ENCODE measurements at places on chromosomes 7 and 10.

DNA sequence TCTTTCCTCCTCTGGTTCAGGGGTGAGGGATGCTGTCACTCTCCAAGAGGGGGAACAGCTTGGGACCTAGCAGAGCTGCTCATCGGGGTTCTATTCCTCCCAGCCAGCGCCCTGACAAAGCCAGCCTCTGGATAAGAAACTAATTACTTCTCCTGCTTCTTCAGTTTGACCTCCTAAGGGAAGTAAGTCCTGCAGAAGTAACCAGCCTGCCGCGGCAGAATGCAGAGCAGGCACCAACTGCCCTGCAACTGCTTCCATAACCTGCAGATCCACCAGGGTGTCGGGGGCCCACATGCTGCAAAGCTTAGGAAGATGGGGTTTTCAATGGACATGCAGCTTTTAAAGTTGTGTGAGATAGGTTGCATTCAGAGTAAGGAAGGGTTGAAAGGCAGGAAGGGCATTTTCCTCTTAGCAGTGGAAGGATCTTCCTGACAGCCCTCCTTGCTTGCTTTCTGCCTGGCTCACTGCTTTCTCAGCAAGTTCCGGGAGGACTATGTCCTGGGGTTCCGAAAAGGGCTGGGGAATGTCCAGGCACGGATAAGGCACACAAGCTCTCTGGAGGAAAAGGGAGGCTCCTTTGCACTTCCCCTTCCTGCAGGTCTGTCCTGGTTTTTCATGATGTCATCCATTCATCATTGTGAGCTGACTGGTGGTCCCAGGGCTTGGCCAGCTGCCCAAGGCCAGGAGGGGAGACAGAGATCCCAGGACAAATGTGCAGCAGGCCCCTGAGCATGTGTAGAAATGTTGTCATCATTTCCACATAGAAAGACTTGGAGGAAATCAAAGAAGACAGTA lies 24.3 kb upstream of the CALU start:
- DNase-seq, result no peak

DNA sequence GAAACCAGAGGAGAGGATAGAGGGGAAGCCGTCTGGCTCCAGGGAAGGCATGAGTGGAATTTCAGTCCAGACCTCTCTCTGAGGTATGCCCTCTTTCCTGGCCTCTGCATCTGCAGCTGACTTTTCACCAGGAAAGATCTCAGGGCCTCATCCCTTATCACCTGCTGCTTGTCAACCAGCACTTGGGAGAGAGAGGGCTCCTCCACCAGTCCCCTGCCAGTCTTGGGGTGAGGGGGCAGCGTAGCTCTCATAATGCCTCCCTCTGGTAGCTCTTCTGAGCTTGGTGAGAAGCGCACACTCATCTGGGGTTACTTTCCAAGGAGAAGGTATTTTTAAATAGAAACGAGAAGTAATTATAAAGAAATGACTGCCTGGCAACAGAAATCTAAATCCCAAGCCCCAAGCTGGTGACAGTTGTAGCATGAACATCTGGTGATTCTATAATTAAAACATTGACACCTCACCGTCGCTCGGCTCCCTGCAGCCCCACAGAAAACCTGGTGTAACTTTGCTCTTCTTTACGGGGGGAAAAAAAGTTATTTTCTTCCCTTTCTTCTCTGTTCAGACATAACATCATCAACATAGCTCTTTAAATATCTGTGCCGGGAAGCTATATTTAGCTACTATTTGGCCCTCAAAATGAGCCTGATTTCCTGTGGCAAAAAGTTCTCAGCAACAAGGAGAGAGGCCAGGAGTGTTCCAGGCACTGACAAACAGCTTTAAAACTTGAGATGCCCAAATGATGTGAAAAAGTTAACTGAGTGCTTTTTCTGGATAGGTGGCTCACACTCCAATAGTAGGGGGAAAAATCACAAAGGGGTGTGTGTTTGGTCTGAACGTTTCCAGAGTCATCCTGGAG lies 26.9 kb downstream of the HIP1 start:
- no peak for DNase-seq

- no peak for DNase-seq
Measured at GRCh38 chr7:101690061-101690460, 61.0 kb upstream of the MYL10 start.

GRCh38 chr7:51968461-51968860 lies 651.9 kb upstream of the COBL start:
- no peak for DNase-seq

DNA sequence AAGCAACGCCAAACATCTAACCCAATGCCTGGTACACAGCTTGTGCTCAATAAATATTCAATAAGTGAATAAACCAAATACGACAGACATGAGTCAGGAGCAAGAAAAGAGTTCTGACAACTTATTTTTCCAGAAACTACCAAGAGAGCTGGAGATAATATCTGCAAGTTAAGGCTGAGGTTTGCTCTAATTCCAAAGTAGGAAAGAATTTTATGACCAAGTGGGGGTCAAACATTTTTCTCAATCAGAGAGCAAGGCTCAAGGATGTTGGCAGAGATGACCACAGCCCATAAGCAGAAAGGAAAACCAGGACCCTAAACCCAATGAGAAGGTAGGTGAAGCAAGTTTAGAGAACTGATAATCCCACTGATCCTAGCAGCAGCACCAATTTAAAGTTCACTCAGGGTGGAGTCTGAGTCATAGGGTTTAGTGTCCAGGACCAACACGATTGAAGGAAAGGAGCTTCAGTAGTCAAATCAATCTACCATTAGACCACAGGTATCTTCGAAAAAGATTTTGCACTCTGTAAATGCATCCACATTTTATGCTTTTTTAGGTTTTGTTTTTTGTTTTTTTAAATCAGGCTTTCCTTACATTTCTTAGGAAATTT lies 49.3 kb upstream of the KCNIP2 start:
- no peak for DNase-seq

GRCh38 chr7:47482013-47482875 lies 99.7 kb downstream of the TNS3 start:
- DNase-seq, result peak; percentile 75

DNA sequence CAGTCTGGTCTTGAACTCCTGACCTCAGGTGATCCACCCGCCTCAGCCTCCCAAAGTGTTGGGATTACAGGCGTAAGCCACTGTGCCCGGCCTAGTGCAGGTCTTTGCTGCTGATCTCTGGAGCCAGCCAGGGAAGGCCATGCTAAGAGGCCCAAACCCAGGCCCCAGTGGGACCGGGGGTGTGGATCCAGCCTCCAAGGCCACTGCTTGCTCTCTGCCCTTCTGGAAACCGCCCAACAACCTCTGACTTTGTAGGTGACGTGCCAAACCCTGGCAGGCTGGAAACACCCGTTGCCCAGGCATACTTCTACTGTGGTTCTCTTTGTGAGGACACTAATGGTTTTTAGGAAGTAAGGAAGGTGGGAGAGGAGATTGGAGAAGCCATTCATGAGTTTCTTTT lies 83.5 kb upstream of the GNA12 start:
- DNase-seq, result no peak

DNA sequence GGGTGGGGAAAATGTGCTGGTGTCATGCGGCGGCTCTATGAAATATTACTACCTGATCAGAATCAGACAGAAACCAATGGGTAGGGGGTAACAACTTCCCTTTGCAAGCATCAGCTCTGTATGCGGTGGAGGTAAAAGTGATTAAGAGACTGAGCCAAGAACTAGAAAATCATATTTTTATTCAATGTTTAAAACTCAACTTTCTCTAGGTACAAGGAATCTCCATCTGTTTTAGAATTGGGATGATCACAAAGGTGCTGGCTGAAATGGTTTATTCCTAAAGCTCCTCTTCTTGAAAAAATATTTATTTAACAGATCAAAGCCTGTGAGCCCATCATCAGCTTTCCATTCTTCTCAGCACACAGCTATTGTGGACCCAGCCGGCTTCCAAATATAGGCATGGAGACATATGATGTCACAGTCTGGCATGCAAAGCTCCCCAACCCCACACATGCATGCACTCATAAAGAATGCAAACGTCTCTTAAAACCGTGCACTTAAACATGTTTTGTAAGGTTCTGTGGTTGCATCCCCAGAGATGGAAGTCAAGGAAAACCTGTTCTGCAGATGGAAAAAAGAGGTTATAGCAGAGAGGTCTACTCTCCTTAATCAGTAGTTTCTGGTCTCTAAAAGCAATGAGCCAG lies 126.0 kb downstream of the SKIDA1 start:
- peak; percentile 41 for DNase-seq

- DNase-seq, result no peak
Measured at GRCh38 chr7:56174346-56174874, 58.2 kb upstream of the NUPR2 start.

GRCh38 chr10:28181478-28182096 lies 121.3 kb downstream of the MPP7 start:
- DNase-seq, result no peak

DNA sequence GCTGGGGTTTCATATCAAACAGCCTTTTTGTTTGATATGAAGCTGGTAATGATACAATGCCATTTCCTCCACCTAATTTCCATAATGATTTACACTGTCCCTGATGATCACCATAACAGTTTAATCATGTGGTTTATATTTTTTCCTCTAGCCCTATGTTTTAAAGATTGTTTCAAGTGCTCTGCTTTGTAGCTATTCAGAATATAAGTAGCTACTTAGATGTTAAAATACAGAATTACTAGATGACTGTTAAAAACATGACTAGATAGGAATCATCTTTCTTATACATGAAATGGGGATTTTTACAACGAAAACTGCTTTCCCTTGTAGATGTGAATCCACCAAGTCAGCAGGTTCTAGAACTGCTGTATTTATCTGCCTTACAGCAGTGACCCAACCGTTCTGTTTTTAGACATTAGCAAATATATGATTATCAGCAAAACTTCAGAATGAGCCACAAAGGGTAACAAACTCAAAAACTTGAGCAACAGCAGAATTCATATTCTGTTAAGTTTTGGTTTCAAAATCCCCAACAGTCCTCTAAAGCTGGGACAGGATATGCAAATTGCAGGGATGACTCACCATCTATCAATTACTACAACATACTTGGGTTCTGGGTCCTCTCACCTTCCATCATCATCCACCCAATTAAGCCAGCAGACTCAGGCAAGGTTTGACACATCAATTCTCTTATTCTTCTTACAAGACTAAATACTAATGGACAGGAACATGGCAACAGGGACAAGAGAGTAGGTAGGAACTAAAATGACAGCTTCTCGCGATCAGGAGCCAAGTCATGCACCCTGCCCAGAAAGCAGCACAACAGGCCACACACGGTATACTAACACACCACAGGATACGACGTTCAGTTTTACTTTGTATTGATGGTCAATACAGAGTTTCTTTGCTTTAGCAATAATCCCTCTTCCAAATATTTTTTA lies 83.9 kb downstream of the PIP4K2A start:
- DNase-seq, result no peak

Measured in amniotic stem cell (primary cell).